ENCODE measurements at places on chromosomes 4 and X.

- DNase-seq, result no peak
Measured at GRCh38 chr4:180084561-180084960, 2158.6 kb upstream of the TENM3 start.

DNA sequence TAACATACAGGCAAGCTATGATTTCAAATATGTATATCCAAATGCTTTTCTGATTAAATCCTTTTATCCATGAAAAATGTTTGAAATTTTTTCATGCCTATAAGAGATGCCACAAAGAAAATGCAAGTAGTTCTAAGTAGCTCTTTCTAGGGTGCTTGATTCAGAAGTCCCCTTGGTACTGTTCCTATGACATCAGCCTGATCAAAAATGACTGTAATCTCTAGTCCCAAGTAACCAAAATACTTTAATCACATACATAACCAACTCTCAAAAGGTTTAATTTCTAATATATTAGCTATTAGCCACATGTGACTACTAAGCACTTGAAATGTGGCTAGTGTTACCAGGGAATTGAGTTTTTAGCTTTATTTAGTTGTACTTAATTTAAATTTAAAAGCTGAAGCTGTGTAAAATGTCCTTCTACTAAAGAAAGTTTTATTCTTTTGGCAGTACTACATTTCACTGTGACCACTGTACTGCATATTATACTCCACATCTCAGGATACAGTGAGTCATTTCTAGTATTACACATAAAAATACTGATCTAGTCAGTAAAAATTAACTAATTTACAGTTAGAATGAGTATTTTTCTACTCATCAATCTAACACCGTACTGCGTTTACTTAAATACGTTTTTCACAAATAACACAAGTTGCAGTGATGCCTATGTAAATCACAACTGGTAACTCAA is 33.9 kb downstream of the FBXW7 start:
- no peak for DNase-seq

- DNase-seq, result no peak
Measured at GRCh38 chr4:16608123-16608522, 290.3 kb downstream of the LDB2 start.

DNA sequence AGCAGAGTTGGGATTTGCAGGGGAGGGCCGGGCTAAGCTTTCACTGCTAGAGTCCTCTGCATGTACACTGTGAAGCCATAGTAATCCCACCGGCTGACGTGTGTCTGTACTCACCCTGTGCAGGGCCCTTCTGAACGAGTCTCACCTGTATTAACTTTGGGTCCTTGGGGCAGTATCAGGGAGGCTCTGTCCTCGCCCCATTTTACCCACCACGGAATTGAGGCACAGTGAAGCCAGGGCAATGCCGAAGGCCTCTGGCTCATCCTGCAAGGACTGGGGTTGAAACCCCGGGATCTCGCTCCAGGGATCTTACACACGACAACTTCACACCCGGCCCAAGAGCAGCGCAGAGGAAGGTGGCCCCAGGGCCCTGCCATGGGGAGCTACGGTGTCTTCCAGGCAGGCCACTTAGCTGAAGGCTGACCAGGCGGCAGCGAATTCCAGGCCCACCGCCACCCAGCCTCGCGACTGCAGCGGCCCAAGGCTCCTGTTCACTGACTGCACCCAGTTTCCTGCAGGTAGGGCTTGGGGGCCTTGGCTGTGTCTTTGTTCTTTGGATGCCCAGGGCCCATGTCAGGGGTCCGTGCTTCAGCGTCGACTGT is 75.5 kb upstream of the ADRA2C start:
- no peak for DNase-seq

DNA sequence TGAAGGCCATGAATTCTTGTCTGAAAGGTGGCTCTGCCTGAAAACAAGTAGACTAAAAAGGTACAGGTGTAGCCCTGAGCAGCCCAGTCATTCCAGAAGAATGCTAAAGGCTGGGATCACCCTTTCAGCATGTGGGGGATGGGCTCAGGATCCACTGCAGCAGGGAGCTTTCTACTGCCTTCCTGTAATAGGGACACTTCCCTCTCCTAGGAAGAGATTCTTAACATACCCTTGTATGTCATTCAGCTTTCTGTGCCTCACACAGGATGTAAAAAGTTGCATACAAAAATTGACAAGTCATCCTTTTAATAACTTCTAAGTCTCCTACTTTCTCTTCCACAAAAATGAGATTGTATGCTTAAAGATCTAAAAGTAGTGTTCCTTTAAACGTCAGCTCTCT is 123.3 kb downstream of the ZNF518B start:
- no peak for DNase-seq

DNA sequence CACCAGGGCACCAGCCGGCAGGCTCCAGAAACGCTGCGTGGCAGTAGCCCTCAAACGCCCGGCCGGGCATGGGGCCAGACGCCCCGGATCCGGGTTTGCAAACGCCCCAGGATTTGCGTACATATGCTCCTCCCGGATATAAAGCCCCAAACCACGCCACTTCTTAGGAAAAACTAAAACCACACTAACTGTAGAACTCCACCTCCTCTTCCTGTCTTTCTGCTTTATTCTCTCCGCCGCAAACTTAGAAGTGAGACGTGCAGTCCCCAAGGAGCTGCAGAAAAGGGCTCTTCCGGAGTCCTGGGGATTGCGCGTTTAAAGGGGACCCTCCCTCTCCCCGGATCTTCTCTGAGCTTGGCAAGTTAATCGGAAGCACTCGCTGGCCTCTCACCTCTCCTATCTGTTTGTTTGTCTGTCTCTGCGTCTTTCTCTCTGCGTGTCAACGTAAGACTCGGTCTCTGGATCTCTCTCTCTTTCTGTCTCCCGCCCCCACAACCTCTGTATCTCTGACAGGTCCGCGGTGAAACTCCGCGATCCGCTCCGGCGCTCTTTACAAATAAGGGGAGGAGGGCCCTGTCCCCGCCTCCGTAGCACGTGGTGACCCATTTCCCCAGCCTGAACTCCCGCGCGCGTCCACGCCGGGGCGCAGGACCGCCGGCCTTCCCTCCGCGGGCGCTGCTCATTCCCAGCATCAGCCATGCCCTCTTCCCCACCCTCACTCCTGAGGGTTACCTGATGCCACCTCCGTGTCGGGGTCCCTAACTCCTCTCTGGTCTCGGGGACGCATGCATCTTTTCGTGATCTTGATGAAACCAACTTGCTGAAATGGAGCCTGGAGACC is at the start of gene SLC39A8:
TSS of gene SLC39A8 (minus strand) at position 529 of the 841 bp plus-strand sequence. CDS start 820 bp downstream, outside the sequence.
- DNase-seq, result peak; percentile 43

GRCh38 chr4:81196126-81196650 is 18.8 kb downstream of the PRKG2 start:
- DNase-seq, result no peak

DNA sequence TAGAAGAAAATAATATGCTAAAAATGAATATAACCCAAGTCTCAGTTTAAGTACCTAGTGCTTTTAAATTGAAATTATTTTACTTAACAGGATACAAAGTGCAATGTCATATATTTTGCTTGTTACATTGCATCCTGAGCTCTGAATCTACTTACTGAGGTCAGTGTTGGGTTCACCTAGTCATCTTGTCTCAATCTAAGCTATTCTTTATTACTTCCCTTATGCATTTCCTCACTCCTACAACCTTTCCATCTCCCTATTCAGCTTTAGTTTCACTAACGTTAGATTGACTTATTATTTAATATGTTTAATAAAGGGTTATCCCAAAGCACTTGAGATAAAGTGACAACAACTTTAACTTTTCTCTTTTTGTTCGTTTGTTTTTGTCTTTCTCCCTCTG is 483.7 kb downstream of the FSTL5 start:
- no peak for DNase-seq

DNA sequence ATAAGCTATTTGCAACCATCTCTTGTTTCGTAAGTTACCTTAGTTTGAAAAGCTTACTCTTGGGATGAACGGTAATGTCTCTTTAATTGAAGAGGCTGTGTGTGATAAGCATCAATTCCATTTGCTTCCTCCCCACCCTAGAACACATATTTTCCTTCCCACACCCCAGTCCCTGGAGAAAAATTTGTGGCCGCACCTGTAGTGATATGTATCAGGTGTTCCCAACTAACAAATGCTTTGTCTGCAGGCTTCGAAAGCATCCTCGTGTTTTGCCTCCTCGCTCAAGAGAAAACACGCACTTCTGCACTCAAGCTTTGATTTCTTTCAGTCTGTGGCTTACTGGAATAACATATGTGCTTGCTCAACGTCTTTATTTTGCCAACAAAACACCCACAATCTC is 143.8 kb upstream of the OTUD4 start:
- DNase-seq, result no peak

DNA sequence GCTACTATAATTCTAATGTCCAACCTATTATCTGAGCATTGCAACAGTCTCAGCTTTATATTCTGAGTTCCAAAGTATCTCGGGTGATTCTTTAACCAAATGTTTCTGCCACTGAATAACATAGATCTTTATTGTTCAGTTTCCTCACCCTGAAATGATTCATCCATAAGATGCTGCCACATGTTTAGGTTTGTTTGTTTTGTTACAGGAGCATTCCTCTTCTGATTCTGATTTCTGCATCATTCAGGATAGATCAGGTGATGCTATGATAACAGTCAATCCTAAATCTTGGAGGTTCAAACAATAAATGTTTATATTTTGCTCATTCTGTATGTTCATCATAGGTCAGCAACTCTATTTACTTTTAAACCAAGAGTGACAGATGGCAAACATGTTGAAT is 927.6 kb downstream of the PCDH7 start:
- DNase-seq, result no peak

Measured in D721Med (cell line).